ENCODE measurements at places on chromosomes 2 and 18.

DNA sequence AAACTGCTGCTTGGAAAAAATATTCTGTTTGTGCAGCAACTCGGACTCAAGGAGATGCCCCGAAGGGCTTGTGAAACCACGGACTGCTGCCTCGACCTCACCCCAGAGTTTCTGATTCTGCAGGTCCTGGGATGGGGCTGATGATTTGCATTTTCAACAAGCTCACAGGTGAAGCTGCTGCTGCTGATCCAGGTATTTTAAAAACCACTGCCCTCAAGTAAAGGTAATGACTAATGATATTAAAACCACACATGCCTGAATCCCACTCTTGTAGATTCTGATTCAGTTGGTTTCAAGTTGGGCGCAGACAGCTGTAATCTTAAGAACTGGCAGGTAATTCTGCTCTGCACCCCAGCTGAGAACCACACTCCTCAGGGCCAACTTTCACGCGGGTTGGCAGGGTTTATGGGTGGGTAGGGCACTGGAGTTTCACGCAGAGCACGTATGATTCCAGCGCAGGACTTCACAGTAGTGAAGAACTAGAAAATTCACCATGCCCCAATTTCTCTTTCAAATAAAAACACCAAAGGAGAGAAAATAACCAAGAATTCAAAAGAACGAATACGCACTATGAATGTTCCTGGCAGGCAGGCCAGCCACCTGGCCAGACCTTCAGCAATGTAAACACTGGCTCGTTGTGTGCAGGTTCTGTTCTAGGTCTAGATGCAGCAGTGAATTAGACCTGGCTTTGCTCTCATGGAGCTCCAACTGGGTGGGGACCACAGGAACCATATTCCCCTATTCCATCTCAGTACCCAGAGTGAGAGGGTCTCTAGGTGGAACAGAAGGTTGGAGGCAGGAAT, 74.6 kb upstream of the ZFP36L2 start:
- no peak for DNase-seq

DNA sequence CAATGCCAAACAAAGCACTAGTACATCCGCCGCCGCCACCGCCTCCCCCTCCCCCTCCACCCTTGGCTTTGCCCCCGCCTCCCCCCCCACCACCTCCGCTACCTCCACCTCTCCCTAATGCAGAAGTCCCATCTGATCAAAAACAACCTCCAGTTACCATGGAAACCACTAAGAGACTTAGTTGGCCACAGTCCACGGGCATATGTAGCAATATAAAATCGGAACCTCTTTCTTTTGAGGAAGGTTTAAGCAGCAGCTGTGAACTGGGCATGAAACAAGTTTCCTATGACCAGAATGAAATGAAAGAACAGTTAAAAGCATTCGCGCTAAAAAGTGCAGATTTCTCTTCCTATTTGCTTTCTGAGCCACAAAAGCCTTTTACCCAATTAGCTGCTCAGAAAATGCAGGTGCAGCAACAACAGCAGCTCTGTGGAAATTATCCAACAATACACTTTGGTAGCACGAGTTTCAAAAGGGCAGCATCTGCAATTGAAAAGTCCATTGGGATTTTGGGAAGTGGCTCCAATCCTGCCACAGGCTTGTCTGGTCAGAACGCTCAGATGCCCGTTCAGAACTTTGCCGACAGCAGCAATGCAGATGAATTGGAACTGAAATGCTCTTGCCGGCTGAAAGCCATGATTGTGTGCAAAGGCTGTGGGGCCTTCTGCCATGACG, 168.0 kb downstream of the ASXL3 start:
- no peak for DNase-seq

- no peak for DNase-seq
Measured at GRCh38 chr2:85889627-85890281, 964 bp upstream of the ST3GAL5 start.

DNA sequence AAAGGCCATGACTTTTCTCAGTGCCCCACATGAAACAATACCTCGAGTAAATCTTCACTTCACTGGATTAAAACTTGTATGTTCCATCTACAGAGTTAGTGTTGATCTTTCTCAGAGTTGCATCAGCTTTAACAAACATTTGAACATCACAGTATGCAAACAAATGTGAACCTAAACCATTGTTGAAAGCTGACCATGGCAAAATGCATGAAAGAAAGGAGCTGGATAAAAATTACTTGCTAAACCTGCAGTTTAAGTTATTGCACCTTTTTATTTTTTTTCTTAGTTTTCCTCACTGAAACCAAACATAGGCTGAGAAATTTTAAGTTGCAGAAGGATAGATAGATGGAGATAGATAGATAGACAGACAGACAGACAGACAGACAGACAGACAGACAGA, 107.2 kb upstream of the UGP2 start:
- no peak for DNase-seq

DNA sequence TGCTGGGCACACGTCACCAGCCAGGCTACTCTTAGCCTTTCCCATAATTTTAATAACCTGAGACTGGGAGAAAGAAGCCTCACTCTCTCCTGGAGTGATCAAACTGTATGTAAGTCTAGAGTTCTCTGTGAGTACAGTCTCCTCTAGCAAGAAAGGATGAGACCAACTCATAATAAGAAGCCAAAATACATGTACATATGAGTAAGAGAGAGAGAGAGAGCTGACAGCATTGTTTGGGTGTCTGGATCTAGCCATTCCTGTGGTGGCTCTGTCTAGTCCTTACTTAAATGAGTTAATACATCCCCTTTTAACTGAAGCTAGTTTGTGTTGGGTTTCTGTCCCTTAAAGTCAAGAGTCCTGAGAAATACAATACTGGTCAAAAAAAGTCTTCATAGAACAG, 26.0 kb upstream of the ANXA4 start:
- DNase-seq = no peak

GRCh38 chr2:46963941-46964673, 48.5 kb upstream of the MCFD2 start:
- no peak for DNase-seq

DNA sequence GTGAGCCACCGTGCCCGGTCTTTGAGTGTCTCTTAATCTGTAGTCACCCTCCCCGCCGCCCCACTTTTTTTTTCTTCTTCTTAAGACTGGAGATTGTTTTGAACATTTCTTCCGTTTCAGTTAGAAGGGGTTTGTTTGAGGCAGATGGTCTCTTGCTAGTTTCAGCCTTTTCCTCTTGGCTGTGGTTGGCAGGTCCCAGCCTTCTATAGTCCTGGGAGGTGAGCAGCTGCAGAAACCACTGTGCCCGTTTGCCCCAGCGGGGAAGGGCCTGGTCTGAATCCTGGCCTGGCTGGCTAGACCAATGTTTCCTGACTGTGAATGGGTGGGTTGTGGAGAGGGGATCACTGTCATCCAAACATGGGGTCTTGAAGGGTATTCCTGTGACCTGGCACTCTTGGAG, 30.1 kb upstream of the MCFD2 start:
- DNase-seq = no peak

- DNase-seq = no peak
Measured at GRCh38 chr2:233838726-233839446, 15.4 kb downstream of the HJURP start.

All from progenitor cell of endocrine pancreas (in vitro differentiated cells).